ENCODE measurements at places on chromosomes 11 and 22. TPM values are rescaled to one million over a fixed set of nuclear protein-coding genes. Genes with fewer than 3 reads are reported as not detected.
A peak's percentile ranks its signal among the peaks of the same experiment; 100 is the strongest.

- DNase-seq, result peak; percentile 31
Observed at GRCh38 chr11:121426476-121427399, 25.4 kb upstream of the SORL1 start.

DNA sequence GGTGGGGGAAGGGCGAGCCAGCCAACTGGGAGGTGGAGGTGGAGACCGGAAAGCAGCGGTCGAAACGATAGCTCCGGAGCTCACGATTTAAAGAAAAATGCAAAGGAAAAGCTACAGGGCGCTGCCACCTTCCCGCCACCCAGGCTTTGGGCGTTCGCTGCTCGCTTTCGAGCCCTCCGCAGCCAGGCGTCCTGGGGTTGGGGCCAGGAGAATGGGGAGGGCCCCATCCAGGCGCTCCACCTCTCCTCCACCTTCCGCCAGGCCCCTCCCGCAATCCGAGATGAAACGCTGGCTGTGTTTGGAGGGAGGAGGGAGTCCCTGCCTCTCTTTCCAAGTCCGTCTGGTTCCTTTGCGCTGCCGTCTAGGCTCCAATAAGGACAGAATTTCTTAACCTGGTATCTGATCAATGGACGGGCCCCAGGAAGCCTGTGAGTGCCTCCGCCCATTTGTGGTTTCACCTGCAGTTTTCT, 483 bp upstream of the ABTB2 start:
- DNase-seq, result peak; percentile 47

The IFITM1 gene
- total RNA-seq, result 76.4 TPM

The SLC22A9 gene
- not detected for total RNA-seq

DNA sequence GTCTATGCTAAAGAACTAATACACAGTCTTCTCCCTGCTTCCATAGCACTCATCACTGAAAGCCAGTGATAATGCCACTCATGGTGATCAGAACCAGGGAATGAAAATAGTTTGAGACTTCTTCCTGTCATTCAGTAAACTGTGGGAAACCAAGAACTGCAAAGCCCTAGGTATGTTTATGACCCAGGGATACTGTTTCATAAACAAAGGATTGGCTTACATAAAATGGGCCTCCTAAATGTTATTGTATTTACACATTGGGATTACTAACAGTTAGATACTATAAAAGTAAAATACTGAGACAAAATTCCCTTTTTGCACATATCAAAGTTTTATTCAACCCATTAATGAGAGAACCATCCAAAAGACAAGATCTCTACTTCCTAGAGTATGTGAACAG, 21.3 kb upstream of the CWF19L2 start:
- no peak for DNase-seq
